Tibial artery (tissue), 4 donors: ENCODE measurements at places on chromosomes 2 and 18.
A peak's percentile ranks its signal among the peaks of the same experiment; 100 is the strongest.

GRCh38 chr2:191038741-191039140 lies 24.8 kb upstream of the STAT1 start:
- no peaks in the 10 kb centered on the region for H3K36me3 ChIP-seq
- H3K27me3 ChIP-seq, result no peaks in the 10 kb centered on the region
- H3K4me1 ChIP-seq, result no peaks in the 10 kb centered on the region
- no peak for DNase-seq
- no peak overlapping the region for H3K27ac ChIP-seq
- H3K4me3 ChIP-seq, result no peak overlapping the region

GRCh38 chr18:9986156-9986930 lies 72.5 kb downstream of the VAPA start:
- H3K4me3 ChIP-seq, result no peak overlapping the region
- no peak for DNase-seq
- no peaks in the 10 kb centered on the region for H3K27me3 ChIP-seq

DNA sequence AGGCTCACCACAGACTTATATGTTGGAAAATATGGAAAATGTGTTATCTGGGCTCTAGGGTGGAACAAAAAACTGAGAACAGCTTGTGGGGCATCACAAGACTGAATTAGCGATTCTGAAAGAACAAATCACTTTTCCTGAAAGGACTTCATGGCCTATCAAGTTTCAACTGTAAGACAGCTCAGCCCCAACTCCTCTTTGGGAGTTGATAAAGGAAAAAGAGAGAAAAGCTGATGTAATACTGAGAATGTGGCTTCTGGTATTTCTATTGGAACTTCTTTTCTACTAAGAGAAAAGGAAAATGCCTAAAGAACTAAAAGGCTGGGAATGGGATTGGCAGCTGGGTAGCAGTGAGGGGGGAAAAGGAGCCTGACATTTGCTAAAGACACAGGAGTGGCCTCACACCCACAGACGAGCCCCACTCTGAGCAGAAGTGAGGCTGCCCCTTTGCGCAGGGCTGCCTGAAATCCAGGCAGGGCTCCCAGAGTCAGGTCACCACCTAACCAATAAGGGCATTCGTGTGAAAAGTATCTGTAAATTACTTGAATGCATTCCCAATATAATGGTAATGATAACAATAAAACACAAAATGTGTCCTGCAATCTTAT lies 75.6 kb downstream of the LRP2 start:
- no peak overlapping the region for H3K4me3 ChIP-seq
- H3K4me1 ChIP-seq, result no peaks in the 10 kb centered on the region
- H3K27ac ChIP-seq, result no peak overlapping the region
- no peak for DNase-seq
- H3K36me3 ChIP-seq, result no peaks in the 10 kb centered on the region

DNA sequence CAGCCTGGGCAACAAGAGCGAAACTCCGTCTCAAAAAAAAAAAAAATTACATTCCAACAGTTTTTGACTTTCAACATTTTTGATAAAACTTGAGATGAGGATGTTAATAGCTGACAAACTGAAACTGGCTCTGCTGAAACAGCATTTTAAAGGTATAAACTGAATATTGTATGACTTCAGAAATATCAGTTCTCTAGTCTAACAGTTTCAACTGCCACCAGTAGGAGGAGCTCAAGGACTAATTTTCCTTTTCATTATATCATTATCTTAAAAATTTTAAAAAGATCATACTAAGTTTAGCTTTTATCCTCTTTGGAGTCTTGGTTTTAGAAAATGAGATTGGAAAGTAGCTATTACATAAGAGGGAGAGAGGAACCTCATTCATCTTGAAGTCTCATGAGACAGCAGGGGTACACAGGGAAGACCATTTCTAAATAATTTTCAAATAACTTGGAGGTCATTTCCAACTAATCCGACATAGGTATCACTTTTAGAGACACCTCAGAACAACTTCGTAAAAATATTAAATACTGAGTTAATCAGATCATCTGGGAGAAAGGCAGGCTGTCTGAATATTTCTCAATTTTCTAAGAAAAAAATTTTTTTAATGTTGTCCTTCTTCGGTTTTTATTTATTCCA lies 37.6 kb upstream of the MCM6 start:
- no peak overlapping the region for H3K4me3 ChIP-seq
- peaks cover 22% of the 10 kb centered on the region for H3K36me3 ChIP-seq
- no peak for DNase-seq
- no peak overlapping the region for H3K27ac ChIP-seq
- no peaks in the 10 kb centered on the region for H3K27me3 ChIP-seq

DNA sequence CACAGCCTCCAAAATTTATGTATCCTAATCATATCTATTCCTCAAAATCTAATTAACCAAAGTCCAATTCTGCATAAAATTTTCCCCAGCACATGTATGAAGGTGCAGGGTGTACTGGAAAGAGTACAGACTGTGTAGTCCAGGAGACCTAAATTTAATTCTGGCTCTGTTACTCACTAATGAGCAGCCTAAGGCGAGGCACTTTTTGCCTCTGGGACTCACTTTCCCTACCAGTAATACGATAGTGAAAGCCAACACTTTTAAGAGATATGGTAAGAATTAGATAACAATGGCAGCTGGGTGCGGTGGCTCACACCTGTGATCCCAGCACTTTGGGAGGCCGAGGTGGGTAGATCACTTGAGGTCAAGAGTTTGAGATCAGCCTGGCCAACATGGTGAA lies 177.7 kb downstream of the PIEZO2 start:
- H3K4me3 ChIP-seq, result no peak overlapping the region
- H3K27ac ChIP-seq, result no peak overlapping the region
- no peak for DNase-seq
- no peaks in the 10 kb centered on the region for H3K27me3 ChIP-seq

GRCh38 chr2:82959727-82960126 lies 1499.4 kb downstream of the SUCLG1 start:
- no peaks in the 10 kb centered on the region for H3K36me3 ChIP-seq
- no peak overlapping the region for H3K27ac ChIP-seq

- no peak overlapping the region for H3K4me3 ChIP-seq
- no peaks in the 10 kb centered on the region for H3K27me3 ChIP-seq
- DNase-seq, result no peak
- H3K27ac ChIP-seq, result peak overlapping the region; percentile 88
Observed at GRCh38 chr2:224922142-224922727, 120.0 kb downstream of the DOCK10 start.

DNA sequence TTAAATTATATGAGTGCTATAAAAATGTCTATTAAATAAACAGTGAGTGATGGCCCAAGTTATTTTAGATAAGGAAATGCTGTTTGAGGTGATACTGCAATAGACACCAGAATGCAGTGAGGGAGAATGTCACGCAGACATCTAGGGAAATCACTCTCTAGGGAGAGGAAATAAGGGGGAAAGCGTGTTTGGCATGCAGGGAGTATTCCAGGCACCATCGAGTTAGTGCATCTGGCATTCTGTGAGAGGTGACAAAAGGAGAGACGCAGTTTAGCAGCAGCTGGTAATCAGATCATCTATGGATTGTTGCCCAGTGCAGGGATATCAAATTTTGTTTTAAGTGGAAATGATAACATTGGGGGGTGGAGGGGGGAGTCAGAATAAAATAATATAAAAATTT lies 175.4 kb upstream of the NETO1 start:
- H3K36me3 ChIP-seq, result no peaks in the 10 kb centered on the region
- no peaks in the 10 kb centered on the region for H3K27me3 ChIP-seq
- H3K27ac ChIP-seq, result no peak overlapping the region
- DNase-seq, result no peak
- no peak overlapping the region for H3K4me3 ChIP-seq
- no peaks in the 10 kb centered on the region for H3K4me1 ChIP-seq

- H3K27ac ChIP-seq, result no peak overlapping the region
- H3K4me1 ChIP-seq, result no peaks in the 10 kb centered on the region
- H3K4me3 ChIP-seq, result no peak overlapping the region
- no peak for DNase-seq
- H3K27me3 ChIP-seq, result no peaks in the 10 kb centered on the region
- peaks cover 45% of the 10 kb centered on the region for H3K36me3 ChIP-seq
Observed at GRCh38 chr2:151478011-151478410, 68.3 kb downstream of the RIF1 start.

DNA sequence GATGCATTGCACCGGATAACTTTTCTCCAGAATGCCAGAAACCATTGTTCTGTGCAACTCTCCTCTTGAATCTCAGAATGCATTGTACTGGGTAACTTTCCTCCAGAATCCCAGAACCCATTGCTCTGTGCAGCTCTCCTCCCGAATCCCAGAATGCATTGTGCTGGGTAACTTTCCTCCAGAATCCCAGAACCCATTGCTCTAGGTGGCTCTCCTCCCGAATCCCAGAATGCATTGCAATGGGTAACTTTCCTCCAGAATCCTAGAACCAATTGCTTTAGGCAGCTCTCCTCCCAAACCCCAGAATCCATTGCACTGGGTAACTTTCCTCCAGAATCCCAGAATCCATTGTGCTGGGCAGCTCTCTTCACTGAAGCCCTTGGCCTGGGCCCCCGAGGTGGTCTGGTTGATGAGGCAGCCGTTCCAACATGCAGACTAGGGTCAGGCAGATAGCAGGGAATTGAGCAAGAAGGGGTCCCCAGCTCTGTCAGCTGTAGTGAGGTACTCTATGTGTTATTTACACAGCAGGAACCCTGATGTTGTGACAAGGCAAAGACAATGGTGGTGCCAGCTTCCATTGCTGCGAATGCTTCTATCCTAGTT lies 9.4 kb downstream of the FOSL2 start:
- no peak for DNase-seq
- H3K27ac ChIP-seq, result peak overlapping the region; percentile 99
- H3K4me1 ChIP-seq, result no peaks in the 10 kb centered on the region
- H3K4me3 ChIP-seq, result no peak overlapping the region
- H3K27me3 ChIP-seq, result no peaks in the 10 kb centered on the region

DNA sequence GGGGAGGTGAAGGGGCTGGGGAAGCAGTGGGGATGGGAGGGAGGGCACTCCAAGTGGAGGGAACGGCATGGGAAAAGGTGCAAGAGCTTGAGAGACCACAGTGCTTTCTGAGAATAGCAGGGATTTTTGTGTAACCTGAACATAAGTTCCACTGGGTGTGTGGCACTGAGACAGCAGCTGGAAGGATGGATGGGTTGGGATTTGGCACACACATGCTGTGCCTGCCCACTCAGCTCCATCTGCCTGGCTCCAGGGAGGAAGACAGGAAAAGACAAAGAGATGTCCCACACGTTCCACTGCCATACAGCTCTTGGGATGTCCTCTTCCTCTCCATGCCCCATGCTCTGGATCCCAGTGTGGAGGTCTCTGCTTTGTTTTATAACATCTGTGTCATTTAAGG lies 114.1 kb upstream of the TEX51 start:
- H3K27ac ChIP-seq, result no peak overlapping the region
- H3K4me3 ChIP-seq, result no peak overlapping the region
- H3K36me3 ChIP-seq, result no peaks in the 10 kb centered on the region
- H3K27me3 ChIP-seq, result no peaks in the 10 kb centered on the region

DNA sequence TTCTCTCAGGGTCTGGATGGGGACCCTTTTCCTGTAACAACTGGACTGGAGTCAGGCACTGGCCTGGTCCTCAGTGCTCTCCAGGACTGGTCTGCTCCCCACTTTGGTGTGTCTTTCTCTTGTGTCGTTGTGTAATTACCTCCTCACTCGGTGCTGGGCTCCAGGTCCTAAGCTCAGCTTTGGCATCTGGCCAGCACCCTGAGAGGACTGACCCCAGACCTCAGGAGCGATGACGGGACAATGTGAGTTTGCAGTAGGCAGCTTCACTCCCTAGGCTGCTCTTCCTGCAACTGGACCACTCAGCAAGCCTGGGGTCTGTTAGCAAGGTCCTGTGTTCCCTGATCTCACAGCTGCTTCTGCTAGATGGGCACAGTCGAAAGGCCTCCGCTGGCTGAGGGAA lies 93.8 kb downstream of the COLEC12 start:
- no peak overlapping the region for H3K4me3 ChIP-seq
- H3K27me3 ChIP-seq, result no peaks in the 10 kb centered on the region
- no peak overlapping the region for H3K27ac ChIP-seq
- DNase-seq, result no peak
- no peaks in the 10 kb centered on the region for H3K4me1 ChIP-seq
- H3K36me3 ChIP-seq, result no peaks in the 10 kb centered on the region

GRCh38 chr2:220585241-220585640 lies 957.8 kb downstream of the SLC4A3 start:
- H3K27me3 ChIP-seq, result no peaks in the 10 kb centered on the region
- H3K4me3 ChIP-seq, result no peak overlapping the region
- H3K36me3 ChIP-seq, result no peaks in the 10 kb centered on the region
- H3K4me1 ChIP-seq, result no peaks in the 10 kb centered on the region
- DNase-seq, result no peak
- no peak overlapping the region for H3K27ac ChIP-seq

DNA sequence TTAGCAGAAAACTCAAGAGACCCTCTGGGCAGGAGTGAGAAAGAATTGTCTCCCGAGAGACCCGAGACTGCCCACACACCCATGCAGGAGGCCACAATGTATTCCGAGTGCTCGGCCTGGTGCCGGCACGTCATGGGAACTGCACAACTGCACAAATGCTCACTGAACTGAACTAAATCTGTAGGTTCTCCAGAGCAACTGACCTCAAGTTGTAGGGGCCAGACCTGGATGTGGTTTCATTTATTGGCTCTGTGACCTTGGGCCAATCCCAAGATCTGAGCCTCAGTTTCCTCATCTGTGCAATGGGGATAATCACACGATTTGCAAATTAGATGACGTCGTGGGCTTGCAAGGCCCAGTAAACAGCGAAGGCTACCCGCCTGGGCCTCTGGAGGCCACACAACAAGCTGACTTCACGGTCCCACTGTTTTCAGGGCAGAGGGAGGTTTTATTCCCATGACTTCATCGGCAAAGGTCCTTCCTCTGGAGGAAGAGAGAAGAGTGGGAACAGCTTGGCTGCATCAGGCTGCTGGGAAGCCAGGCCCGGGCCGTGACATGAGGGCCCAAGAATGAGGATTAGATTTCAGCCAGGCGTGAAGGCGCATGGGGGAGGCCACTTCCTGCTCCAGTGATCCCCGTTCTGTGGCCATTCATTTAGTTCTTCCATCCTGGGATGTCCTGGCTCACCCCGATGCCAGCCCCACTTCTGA lies 3.6 kb upstream of the ERFE start:
- H3K27ac ChIP-seq, result no peak overlapping the region
- no peaks in the 10 kb centered on the region for H3K27me3 ChIP-seq
- no peak for DNase-seq
- no peak overlapping the region for H3K4me3 ChIP-seq
- no peaks in the 10 kb centered on the region for H3K36me3 ChIP-seq

DNA sequence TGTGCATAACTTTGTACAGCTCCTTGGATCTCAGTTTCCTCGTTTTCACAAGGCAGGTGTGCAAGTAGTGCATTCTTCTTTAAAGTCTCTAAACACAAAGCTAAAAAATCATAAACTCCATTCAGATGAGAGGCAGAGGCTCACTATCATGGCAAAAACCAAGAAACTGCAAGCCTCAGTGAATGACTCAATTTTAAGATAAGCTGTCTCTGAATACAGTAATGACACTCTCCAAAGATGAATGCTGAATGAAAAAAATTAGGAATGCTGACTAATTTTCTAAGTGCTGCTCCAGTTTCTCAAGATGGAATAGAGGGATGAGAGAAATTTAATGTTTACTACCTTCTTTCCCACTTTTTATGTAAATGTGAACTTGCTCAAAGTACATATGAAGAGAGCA lies 17.2 kb downstream of the B4GALT6 start:
- H3K4me1 ChIP-seq, result no peaks in the 10 kb centered on the region
- H3K4me3 ChIP-seq, result no peak overlapping the region
- H3K27ac ChIP-seq, result no peak overlapping the region
- H3K27me3 ChIP-seq, result no peaks in the 10 kb centered on the region
- DNase-seq, result no peak

- H3K4me1 ChIP-seq, result no peaks in the 10 kb centered on the region
- H3K4me3 ChIP-seq, result no peak overlapping the region
- no peaks in the 10 kb centered on the region for H3K27me3 ChIP-seq
- H3K36me3 ChIP-seq, result peaks cover 58% of the 10 kb centered on the region
Observed at GRCh38 chr2:61255580-61256437, 93.8 kb downstream of the C2orf74 start.

GRCh38 chr2:62597323-62597722 lies 91.3 kb upstream of the TMEM17 start:
- H3K27ac ChIP-seq, result no peak overlapping the region
- H3K4me3 ChIP-seq, result no peak overlapping the region
- DNase-seq, result no peak
- no peaks in the 10 kb centered on the region for H3K27me3 ChIP-seq
- H3K36me3 ChIP-seq, result no peaks in the 10 kb centered on the region
